Mucosa of gallbladder (tissue), 1 donor: ENCODE measurements at places on chromosomes 1 and 21. TPM values are rescaled to one million over a fixed set of nuclear protein-coding genes. Genes with fewer than 3 reads are reported as not detected.

GRCh38 chr1:42529724-42530181, 66.7 kb downstream of the CCDC30 start:
- no peak for DNase-seq

GRCh38 chr1:19220991-19221390, 10.9 kb upstream of the UBR4 start:
- no peak for DNase-seq

DNA sequence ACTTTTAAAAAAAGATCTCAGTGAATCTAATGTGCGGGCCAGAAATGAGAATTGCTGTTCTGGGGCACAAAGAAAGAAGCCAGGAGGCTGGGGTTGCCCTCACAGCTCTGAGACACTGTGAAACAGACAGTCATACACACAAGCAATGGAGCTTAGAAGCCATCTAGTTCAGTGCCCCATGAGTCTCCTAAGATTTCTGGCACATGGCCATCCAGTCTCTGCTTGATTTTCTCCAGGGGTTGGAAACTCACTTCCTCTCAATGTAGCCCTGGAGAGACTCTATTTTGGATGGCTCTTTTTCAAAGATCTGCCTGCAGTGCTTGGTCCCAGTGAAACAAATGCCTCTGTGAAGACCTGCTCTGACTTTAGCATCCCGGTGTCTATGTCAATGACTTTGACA, 38.6 kb downstream of the KCNN3 start:
- no peak for DNase-seq

GRCh38 chr1:182281541-182281940, 110.0 kb downstream of the GLUL start:
- DNase-seq = no peak

DNA sequence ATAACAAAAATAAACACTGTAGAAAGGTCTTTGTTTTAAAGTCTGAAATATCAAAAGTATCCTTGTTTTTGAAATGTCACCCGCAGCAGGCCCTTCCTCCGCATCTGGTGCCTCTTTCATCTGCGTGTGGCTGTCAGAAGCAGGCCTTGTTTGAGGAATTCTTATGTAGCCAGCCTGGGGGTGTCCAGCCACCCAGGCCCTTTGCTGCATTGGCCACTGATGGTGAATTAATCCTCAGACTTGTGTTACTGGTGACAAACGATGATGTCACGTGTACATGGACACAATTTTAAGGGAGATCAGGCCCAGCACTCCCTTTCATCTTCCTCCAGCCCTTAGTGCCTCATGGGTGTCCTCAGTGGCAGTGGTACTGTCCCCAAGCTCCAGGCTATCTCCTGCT, 208.0 kb upstream of the GALNT2 start:
- DNase-seq = no peak

- peak; percentile 78 for DNase-seq
Measured at GRCh38 chr1:23957096-23957495, 2.5 kb upstream of the PNRC2 start.

DNA sequence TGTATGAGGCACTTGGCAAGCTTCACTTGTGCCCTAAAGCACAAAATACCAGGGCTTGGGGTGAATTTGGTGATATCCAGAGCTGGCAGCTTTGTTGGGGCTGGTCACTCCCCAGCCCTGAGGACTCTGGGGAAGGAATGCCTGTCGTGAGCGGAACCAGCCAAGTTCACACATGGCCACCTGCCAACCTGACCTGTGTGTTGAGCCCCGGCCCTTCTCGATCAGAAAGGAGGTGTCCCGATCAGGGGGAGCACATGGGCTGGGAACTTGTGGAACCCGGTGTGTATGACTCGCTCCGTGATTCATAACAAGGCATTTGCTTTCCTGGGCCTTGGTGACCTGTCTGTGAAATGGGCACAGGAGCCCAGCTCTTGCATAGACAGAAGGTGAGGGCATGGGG, 43.1 kb downstream of the AGPAT3 start:
- DNase-seq = no peak

DNA sequence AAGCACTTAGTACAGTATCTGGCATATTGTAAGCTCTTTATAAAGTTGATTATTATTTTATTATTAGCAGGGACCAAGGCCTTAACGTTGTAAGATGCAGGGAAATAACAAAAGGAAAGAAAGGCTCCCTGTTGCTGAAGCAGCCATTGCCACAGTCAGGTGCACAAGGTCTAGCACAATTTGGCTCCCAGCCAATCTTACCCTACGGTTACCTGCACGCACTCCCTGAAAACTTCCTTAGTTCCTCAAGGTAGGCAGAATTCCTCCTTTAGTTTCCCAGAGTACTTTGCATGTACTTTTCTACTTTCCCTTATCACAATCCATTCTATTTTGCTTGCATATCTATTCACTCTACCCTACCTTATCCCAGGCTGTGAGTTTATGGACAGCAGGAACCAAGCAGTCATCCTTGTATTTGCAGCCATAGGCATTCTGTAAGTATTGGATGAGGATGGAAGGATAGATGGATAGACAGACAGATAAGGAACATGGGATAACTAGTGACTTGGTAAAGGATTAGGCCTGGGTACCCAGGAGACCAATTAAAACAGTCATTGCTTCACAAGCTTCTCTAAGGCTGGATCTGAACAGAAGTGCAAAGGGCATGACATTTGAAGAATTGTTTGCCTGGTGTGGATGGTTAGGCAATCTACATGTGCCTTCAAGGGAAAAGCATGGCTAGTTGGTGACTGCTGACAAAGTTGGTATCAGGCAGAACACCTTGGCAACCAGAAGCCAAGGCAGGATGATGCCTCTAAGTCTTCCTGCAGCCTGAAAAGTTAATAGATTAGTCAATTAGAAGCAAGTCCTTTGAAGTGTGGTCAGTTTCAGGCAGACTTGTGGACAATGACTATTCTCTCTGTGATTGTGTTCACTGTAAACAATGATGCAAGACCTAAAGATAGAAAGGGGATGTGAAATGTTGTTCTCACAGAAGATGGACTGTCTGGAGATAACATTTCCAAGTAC, 20.8 kb upstream of the JAK1 start:
- no peak for DNase-seq

DNA sequence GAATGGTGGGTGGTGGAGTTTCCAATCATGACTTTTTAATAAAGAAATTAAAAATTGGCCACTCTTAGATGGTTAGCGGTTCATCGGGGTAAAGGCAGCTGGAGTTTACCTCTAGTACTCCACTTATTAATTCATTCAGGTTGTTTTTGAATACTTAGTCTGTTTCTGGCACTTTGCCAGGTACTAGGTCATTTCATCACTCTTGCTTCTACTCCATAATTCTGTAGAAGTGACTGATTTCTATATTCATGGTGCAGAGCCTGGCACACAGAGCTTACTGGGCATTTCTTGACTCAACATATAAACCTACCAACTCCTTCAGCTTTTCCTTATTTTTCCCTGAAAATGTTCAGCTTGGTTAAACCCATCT, 31.5 kb downstream of the FOXD2 start:
- no peak for DNase-seq

DNA sequence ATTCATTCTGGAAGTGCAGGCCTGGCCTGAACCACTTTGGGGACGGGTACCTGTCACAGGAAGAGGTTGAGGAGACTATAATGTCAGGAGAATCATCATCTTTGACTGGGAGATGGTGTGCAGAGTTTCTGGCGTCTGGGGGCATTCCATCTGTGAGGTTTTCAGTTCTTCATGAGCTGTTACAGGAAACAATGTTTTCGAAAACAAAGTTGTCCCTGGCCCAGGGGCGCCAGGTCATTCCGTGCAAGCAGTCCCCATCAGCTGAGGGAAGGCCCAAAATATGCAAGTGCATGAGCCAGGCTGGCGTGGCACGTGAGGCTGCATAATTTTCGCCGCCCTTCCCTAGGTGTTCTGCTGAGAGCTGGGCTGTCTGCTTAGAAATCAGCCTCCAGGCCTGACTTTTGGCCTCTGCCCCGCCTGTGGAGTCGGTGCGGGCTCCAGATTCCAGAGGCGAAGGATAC, 68.4 kb upstream of the ATP5PO start:
- DNase-seq = no peak

GRCh38 chr21:45401054-45401518, 3.9 kb upstream of the COL18A1 start:
- no peak for DNase-seq

GRCh38 chr1:89629146-89629545, 3.8 kb upstream of the LRRC8C start:
- no peak for DNase-seq

GRCh38 chr21:46021978-46022544, 40.5 kb downstream of the COL6A1 start:
- peak; percentile 70 for DNase-seq

- no peak for DNase-seq
Measured at GRCh38 chr1:87197641-87198040, 131.0 kb upstream of the LMO4 start.

- DNase-seq = no peak
Measured at GRCh38 chr1:194331758-194332157, 1145.3 kb upstream of the B3GALT2 start.

DNA sequence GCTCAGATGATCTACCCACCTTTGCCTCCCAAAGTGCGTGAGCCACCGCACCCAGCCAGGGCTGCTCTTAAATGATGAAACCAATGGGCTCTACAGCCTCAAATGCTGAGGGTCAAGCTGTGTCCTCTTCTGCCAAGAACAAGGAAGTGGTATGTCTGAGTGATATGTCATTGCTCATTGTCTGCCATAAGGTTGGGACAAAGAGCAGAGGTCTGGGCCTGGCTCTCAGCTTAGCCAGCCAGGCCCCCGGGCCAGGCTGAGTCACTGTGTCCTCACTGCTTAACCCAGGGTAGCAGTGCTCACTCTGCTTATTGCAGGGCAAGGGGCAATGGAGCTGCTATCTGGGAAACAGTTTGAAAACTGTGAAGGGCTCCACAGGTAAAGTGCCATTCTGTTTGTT, 8.3 kb upstream of the ETS2 start:
- no peak for DNase-seq

DNA sequence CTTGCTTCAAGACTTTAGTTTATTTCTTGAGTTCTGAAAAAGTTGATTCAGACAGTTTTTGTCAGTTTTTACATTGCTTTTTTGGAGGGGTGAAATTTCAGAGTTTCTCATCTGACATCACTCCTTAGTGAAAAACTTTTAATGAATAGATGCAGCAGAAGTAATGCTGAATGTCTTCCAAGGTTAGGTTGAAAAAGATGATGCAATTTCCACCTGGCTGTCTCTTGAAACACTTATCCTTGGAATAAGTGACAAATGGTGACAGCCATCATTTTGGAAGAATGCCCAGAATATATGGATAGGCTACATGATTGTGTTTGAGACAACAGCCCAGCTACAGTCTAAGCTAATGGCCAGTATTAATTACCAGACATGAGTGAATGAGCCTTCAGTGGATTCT, 140.8 kb downstream of the ZNF644 start:
- no peak for DNase-seq

LCE2A gene
- not detected for total RNA-seq

ANGPTL3 gene
- 0.06 TPM for total RNA-seq

HUNK gene
- 4.0 TPM for total RNA-seq

SLAMF9 gene
- total RNA-seq = not detected

PGLYRP3 gene
- total RNA-seq = not detected

IER5 gene
- total RNA-seq = 13.9 TPM
